CD4-positive, alpha-beta T cell treated with Interleukin-2 at 100 ng/mL for 4 hours (primary cell): ENCODE measurements at places on chromosomes 2 and 18.
A peak's percentile ranks its signal among the peaks of the same experiment; 100 is the strongest.

DNA sequence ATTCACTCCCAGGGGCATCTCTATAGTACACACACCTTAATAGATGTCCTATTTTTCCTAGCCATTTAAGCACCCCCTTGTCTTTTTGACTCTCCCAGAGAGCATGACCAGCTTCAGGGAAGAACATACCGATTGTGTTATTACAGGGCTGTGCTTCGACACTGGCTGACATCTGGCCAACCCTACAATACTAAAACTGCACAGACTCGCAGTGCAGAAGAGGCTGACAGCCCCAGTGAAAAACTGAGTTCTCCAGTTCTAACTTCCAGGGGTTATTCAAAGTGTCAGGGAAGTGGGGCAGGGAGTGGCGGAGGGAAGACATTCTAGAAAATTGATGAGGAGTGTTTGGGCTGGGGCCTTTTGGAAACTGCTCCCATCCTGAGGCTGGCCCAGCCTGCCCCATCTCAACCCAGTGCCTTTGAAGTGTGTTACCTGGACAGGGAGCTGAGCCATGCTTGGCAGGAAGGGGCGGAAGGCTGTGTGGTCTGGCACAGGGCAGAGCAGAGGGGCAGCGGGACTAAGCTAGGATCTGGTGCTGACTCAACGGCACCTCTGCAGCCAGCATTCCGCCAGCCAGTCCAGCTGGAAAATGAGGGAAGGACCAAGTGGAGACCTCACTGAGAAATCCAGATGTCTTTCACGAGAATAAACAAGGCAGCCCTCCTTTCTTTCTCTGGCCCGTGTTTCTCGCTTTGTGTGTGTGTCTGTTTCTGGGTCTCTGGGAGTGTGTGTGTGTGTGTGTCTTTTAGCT lies 15.4 kb upstream of the IGFBP5 start:
- no peak for DNase-seq

DNA sequence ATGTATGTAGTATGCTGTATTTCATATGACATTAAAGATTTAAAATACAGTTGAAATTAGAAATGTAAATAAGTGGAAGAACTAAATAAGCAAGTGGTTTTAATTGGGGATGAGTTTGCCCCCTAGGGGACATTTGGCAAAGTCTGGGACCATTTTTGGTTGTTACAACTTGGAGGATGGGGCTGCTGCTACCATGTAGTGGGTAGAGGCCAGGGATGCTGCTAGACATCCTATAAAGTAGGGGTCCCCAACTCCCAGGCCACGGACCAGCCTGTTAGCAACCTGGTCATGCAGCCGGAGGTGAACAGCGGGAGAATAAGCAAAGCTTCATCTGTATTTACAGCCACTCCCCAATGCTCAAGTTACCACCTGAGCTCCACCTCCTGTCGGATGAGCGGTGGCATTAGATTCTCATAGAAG lies 27.9 kb upstream of the ASNSD1 start:
- DNase-seq = peak; percentile 38

GRCh38 chr2:221810245-221810644 lies 238.1 kb upstream of the EPHA4 start:
- no peak for DNase-seq

DNA sequence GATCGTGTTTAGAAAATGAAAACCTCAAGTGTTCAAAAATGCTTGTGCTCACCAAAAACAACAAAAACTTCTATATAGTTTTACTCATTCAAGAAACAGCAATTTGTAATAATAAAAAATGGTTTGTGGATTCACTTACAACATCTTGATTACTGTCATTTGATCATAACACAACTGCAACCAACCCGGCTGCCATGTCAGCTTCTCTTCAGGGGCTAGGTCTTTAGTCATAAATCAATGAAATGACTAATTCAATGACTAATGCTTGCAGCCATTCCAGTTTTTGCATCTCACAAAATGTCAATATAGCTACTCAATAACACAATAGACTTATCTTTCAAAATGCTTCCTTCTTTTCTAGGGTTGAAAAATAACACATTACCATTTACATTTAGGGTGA lies 128.0 kb downstream of the OLA1 start:
- DNase-seq = no peak

- no peak for DNase-seq
Observed at GRCh38 chr2:140422759-140423158, 1642.6 kb upstream of the NXPH2 start.

DNA sequence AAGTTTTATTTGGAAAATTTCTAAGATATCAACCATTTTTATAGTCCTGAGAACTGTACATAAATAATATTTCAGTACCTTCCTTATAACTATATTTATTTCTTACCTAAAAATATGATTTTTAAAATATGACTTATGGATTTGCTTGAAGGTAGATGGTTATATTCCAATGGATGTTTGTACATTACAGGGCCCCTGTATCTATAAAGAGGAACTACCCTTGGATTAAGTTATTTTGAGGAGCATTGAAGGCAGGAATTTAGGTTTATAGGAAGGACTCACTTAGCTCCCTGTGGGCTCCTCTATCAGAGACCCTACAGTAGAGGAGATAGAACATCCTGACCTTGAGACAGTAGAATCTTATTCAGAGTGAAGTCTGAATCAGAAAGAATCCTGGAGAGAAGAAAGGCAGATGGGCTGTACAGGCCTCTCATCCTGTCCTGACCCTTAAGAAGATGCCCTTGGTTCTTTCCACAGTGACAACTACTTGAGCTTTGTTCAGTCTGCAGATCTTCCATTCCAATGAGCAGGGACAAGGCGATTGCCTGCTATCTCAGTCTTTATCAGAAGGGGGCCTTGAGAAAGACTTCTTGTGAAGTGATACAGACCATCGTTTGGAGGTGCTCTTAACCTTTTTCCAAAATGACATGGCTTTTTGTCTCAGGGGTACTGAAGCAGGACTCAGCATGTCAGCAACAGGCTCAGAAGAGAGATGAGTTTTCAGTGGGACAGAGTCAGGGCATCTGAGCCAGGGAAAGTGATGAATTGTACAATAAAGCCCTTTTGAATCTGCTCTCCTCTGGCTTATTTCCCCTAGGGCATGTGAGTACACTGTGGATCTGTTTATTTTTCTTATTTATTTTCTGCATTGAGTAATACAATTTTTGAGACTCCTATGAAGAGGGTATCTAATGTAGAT lies 20.9 kb downstream of the OXER1 start:
- no peak for DNase-seq

- no peak for DNase-seq
Observed at GRCh38 chr2:185338104-185338503, 400.5 kb upstream of the FSIP2 start.

DNA sequence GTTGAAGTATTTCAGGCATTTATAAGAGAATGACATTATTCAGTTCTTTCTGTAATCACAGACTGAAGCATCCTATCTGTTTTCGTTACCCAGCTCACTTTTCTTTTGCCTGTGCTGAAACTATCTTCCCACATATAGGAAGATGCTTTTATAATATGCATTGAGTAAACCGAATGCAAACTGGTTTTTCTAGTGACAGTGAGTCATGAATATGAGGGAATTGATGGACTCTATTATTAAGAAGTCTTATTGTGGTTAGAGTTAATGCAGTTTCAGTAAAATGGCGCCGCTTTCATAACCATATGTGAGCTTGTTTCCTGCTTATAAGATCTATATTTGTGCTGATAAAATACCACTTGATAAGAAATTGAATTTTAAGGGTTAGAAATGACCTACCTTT lies 59.2 kb downstream of the ACVR2A start:
- no peak for DNase-seq

DNA sequence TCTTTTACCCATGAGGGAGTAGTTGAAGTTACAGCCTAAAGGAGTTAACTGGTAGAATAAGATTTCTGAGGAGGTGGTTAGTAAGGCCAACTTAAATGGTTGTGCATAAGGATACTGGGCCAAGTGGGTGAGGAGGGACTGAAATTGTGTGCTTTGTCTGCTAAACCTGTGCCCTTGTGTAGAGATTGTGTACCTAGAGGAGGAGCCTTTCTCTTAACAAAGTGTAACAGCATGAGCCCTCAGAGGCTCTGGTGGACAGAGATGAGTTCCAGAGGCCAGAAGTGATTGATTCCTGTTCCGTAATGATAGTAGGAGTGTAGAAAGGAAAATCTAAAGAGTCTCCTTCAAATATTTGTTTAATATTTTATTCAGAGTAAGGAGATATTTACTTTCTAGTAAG lies 42.9 kb downstream of the OTX1 start:
- DNase-seq = no peak
